Islet precursor cell (in vitro differentiated cells): ENCODE measurements at places on chromosomes 16 and 17.

DNA sequence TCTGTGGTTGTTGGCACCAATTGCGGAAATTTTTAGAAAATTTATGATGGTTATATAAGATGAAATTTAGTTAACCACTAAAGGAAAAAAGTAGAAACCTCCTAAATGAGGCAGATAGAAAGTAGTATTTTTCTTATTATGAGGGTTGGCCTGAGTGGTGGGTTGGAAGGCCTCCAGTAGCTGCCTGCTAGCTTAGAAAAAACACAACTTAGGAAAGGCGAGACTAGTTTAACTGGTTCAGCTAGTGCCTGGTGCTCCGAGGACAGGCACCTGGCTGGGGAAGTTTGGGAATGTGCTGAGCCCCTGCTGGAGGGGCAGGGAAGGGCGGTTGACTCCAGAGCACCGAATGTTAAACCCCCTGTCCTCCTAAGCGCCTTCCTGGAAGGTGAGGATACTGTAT, 19.9 kb downstream of the LDHD start:
- peak; percentile 89 for DNase-seq

GRCh38 chr16:80294172-80294571, 246.6 kb upstream of the DYNLRB2 start:
- DNase-seq = peak; percentile 55

GRCh38 chr16:23051587-23051986, 97.7 kb downstream of the USP31 start:
- DNase-seq = no peak

GRCh38 chr17:80693511-80693910, 148.9 kb downstream of the RPTOR start:
- no peak for DNase-seq

GRCh38 chr17:74679374-74679773, 33.3 kb downstream of the CD300LF start:
- DNase-seq = no peak

- no peak for DNase-seq
These were observed 7.9 kb upstream of the TMEM88 start for GRCh38 chr17:7846765-7847661.

GRCh38 chr17:4939796-4940554, at the start of the genes RNF167 and SLC25A11:
Gene RNF167, plus strand, starts transcription at chr17:4940268. Its CDS starts 642 bp downstream, at chr17:4940910.
Gene SLC25A11, minus strand, starts transcription at chr17:4940046. Its CDS starts 136 bp downstream, at chr17:4939910.
- DNase-seq = peak; percentile 100

DNA sequence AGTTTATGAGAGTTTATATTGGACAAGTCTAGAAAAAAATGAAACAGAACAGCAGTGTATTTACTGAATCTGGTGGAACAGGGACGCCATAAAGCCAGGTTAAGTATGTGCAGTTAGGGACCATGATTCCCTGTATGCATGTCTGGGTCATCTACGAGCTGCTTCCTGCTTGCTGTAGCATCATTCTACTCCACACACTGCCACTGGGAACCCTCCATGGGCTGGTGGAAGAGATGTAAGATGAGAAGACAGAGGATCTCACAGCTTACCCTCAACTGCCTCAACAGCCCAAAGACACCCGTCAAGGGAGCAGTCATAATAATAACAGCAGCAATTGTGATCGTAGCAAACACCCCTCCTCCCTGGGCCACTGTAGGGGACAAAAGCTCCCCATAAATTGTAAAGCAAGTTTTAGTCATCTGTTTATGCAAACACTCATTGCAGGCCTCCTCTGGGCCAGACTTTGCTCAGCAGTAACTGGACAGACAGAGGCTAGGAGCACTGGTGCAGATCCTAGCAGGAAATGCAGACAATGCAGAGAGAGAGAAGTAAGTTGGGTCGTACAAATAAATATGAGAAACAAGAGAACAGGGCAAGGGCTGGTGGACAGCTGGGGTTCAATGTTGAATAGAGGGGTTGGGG, 188.0 kb downstream of the SOX9 start:
- no peak for DNase-seq

DNA sequence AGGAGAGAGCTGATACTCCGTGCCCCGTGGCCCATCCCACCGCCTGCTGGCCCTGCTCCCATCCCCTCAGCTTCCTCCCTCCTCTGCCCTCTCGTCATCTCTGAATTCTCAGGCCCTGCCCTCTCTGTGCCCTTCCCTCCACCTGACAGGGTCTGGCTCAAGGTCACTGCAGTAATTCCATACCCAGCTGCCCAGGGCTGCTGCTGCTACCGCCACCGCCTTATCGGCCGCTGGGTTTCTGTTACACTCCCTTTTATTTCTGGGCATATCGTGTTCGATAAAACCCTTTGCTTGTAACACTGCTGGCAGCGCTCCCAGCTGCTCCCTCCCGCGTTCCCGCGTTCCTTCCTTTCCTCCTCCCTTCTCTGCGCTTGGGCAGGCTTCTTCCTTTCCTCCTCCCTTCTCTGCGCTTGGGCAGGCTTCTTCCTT, 1.2 kb downstream of the EPN3 start:
- no peak for DNase-seq

GRCh38 chr16:55515111-55515510, 6.2 kb downstream of the LPCAT2 start:
- no peak for DNase-seq

DNA sequence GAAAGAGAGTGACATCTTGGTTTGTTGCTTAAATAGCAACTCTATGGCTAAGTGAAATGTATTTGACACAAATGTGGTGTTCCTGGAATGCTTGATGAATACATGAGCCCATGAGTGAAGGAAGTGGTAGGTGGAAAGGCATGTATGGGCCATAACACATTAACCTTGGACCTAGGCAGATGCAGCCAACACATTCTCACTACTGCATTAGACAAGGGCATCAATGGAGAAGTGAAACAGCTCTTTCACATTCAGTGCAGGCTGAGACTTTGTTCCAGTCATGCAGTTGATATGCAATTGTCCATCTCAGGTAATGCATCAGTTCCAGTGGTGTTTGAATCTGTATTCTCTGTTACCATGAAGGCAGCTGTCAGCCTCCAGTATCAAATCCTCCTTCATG, 133.6 kb downstream of the HS3ST3B1 start:
- no peak for DNase-seq
